Stimulated activated CD4-positive, alpha-beta T cell treated with anti-CD3 and anti-CD28 coated beads, Interleukin-4, amount 100 ng/mL, for 4 hours (primary cell): ENCODE measurements at places on chromosomes 13 and 19.

DNA sequence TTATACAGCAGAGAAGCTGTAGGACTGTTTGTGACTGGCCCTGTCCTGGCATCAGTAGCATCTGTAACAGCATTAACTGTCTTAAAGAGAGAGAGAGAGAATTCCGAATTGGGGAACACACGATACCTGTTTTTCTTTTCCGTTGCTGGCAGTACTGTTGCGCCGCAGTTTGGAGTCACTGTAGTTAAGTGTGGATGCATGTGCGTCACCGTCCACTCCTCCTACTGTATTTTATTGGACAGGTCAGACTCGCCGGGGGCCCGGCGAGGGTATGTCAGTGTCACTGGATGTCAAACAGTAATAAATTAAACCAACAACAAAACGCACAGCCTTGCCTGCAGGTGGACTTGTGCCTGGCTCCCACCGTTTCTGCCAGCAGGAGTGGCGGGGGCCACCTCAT lies 27.3 kb upstream of the LDLR start:
- no peak for DNase-seq

DNA sequence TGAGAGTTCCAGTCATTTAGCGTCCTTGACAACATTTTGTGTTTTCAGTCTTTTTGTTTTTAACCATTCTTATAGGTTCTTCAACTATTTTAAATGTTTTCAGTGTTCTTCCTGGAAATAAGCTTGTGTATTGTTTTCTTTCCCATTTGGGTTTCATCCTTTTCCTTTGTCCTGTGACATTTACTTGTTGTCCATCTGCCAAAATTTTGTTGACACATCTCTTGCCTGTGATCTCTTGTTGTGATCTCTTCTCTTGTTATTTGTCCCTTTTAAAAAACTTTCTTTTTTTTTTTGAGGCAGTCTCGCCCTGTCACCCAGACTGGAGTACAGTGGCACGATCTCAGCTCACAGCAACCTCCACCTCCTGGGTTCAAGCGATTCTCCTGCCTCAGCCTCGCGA lies 96.5 kb downstream of the PDS5B start:
- DNase-seq, result no peak

GRCh38 chr19:10332158-10332964 lies 968 bp downstream of the RAVER1 start:
- DNase-seq, result no peak

- DNase-seq, result no peak
These were observed 9.4 kb upstream of the PROZ start for GRCh38 chr13:113148940-113149503.

DNA sequence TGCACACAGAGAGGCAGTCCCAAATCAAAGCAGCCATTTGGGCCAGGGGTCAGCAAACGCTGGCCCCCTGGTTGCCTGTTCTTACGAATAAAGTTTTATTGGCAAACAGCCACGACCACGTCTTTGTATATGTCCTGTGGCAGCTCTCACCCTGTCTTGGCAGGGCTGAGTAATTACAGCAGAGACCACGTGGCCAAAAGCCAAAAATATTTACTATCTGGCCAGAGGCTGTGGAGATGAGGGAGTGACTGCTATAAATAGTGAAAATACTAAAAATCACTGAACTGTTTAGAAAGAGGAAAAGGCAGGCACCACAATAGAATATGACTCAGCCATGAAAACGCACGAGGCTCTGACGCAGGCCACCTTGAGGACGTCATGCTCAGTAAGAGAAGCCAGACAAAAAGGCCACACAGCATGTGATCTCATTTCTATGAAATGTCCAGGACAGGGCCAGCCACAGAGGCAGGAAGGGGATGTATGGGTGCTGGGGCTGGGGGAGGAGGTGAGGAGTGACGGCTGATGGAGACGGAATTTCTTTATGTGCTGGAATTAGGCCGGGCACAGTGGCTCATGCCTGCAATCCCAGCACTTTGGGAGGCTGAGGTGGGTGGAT lies 29.4 kb downstream of the SMIM24 start:
- no peak for DNase-seq

- no peak for DNase-seq
These were observed 50.5 kb upstream of the IRS2 start for GRCh38 chr13:109836629-109837607.

DNA sequence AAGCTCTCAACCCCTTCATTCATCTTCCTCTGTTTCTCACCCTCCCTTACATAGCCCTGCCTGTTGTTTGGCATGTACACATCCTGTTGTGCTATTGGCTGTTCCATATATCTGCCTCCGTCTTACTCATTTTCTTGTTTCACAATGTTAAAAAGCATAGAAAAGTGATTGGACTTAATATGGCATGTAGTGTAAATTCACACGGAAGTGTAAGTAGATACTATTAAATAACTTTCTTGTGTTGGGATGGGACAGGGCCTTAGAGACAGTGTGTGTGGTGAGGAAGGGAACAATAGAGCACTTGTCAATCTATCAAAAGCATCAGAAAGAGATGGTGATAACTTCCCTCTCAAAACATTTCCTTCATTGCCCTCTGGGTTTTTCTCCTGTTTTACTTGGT lies 12.3 kb downstream of the LMO7 start:
- no peak for DNase-seq

DNA sequence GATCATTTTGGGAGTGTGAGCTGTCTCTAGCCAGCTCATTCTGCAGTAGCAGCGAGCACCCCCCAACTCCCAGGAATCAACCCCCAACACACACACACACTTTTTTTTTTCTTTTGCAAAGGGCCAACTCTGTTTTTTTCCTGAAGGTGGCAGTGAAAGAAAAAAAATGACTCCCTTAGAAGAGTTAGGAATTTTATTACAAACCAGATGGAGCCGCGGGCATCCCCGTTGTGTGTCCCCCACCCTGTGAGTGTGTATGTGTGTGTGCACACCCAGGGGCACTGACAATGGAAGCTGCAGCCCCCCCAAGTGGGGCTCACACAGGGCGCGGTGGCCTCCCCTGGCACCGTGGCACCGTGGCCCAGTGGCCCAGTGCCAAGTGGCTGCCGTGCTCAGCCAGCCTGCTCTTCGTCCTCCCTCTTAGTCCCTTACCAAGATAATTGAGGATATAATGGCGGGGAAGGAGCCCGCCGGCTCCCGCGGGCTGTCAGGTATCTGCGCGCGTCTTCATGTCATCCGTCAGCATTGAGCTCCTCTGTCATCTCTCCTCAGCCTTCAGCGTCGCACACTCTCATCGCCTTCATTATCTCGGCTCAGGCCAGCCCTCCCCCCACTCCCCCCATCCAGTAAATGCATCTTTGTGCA lies 314.1 kb downstream of the ZNF536 start:
- no peak for DNase-seq

- no peak for DNase-seq
These were observed 52.0 kb downstream of the TINCR start for GRCh38 chr19:5515737-5516136.

DNA sequence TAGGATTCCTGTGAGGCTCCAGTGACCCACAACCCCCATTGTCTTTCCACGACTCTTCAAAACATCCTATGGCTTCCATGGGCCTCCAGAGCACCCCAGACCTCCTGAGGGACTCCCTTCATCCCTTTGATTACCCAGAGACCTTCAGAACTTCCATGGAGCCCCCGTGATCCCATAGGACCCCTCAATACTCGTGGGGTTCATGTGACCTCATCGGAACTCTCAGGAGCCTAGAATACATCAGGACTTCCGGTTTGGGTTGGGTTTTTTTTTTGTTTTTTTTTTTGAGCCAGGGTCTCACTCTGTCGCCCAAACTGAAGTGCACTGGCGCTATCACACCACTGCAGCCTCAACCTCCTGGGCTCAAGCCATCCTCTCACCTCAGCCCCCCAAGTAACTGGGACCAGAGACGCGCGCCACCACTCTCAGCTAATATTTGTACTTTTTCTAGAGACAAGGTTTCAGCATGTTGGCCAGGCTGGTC lies 774 bp downstream of the ALDH16A1 start:
- DNase-seq, result no peak
